ENCODE measurements at places on chromosomes 6 and 20.

DNA sequence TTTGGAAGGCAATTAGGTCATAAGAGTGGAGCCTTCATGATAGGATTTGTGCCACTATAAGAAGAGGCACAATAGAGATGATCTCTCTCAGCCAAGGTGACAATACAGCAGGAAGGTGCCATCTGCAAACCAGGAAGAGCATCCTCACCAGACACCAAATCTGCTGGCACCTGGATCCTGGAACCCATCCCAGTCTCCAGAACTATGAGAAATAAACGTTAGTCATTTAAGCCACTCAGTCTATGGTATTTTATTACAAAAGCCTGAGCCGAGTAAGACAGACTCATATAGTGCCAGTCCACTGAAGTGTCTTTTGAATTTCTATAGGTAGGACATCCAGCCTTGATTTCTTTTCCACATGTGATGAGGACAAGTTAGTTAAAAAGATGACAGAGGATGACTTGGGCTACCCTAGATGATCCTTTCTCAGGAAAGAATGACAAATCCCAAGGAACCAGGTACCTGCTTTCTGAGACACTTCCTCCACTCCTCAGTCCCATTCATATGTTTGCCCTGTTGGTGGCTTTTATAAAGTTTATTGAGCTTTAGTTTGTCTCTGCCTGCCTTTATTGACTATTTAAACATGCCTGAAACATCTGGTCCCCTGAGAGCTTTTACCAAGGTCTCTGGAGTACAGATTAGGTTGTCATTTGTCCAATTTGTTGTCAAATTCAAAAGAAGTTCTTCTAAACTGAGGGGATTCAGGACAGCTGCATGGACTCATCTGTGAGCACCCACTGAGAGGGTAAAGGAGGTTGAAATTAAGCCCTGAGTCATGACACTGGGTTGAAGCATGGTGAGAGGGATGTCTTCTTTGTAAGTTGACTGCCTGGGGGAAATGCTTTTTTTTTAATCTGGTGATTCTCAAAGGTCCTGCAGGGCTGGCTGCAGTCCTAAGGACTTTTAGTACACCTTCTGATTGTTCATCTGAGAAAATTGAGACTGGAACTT lies 165.0 kb upstream of the PLCB4 start:
- no peak for DNase-seq

- no peak for DNase-seq
Measured at GRCh38 chr6:33691456-33692077, 19.9 kb downstream of the UQCC2 start.

DNA sequence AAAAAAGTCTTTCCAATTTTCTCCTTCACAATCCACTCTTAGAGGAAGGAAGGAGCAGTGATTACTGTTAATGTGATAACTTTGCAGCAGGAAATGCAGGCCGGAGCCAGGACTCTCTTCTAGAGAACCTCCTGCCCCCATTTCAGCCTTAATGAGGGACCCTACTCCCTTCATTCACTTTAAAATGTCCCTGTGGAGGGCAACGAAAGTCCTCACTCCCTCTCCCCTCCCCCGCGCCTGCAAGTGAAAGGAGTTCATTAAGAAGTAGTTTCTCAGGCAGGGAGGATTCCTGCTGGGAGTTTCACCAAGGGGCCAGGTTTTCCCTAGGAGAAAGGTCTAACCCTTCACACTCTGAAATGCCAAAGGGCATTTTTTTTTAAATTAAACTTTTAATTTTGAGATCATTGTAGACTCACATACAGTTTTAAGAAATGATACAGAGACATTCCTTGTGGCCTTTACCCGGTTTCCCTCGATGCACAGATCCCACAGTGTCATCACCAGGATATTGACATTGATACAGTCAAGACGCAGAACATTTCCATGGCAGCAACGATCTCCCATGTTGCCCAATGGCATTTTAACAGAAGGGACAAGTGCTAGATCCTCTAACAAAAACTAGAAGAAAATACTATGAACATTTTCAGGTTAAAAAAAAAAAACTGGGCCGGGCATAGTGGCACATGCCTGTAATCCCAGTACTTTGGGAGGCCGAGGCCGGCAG lies 6.8 kb upstream of the COMMD7 start:
- DNase-seq: no peak

GRCh38 chr20:43910564-43910963 lies 4.1 kb upstream of the TOX2 start:
- no peak for DNase-seq

- DNase-seq: no peak
Measured at GRCh38 chr20:57256908-57257307, 9.5 kb downstream of the BMP7 start.

- no peak for DNase-seq
Measured at GRCh38 chr20:58225452-58226200, 2.8 kb downstream of the ANKRD60 start.

DNA sequence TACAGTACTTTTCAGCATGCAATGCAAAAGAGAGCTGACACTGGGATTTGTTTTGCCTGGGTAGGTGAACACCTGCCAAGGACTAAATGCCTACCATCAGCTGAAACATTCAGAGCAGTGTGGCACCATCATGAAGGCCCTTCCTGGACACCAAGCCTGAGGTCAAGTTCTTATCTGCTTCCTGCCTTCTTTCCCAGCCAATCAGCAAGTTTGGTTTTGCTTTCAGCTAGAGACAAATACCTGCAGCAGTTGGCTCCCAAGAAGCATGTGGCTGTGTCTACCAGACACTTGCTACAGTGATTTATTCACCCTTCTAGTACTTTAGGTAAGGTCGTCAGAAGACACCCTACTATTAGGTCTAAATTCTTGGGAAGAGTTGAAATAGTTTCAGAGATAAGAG lies 112.8 kb downstream of the TBX18 start:
- DNase-seq: no peak

DNA sequence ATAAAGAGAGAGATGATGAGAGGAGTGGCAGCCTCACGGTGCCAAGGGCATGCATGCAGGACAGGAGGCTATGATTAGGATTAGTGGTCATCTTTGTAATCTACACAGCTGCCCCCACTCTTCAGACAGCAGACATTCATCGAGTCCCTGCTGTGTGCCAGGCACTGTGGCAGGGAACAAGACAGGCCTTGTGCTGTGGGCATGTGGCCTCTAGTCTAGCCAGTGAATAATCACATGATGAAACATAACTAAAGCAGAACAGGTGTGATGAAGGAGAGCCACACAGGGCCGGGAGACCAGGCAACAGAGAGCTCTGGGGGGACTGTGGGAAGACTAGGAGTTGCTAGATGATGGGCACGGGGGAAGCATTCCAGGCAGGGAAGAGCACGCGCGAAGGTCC lies 22.2 kb downstream of the TOX2 start:
- DNase-seq: no peak

GRCh38 chr6:105618247-105618646 lies 215.4 kb upstream of the PREP start:
- no peak for DNase-seq

DNA sequence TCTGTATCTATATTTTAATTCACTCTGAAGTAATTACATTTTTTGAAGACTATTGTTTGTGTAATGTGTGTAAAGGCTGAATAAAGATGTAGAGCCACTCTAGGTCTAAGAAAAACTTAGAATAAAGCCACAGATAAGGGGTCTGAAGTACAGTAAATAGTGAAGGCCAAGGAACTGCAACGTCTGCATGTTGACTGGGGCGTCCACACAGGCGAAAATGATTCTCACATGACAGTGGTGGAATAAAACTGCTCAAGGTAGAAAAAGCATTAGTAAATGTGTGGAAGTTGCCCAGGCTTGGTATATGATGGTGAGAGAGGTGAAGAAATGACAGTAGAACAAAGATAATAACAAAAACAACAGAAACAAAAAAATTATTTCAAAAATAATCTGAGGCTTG lies 196.2 kb downstream of the KHDRBS2 start:
- no peak for DNase-seq

GRCh38 chr6:36129941-36130666 lies at the start of gene MAPK13:
Gene MAPK13 (plus strand): TSS chr6:36130513. CDS start chr6:36130583, 70 bp downstream.
- no peak for DNase-seq

DNA sequence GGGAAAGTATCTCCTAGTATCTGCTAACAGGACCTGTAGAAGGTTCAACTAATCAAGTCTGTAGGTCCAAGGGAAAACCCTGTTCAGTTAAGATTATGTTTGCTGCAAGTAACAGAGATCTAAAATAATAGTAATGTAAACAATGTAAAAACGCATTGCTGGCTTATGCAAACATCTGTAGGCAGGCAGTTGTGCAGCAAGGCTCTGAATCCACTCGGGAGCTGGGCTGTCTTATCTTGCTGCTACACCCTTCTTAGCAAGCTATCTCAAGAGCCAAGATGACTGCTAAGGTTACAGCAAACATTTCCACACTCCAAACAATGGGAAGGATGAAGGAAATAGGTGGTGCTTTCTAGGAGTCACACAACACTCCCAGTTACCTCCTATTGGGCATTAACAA lies 397.3 kb upstream of the NRSN1 start:
- DNase-seq: no peak

DNA sequence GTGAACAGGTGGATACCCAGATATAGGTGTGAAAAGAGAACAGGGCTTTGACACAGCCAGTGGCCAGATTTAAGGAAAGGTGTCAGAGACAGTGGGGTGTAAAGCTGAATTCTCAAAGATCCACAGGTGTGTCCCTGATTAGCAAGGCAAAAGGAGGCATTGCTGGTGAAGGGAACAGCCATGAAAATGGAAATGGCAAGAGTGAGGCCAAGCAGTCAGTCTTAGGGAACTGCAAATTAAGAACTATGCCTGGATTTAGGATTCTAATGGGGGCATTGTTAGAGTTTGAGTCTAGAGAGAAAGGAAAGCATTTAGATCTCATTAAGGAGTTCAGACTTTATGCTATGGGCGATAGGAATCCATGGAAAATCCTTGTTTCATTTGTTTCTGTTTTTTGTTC lies 789.2 kb downstream of the MAFB start:
- no peak for DNase-seq

DNA sequence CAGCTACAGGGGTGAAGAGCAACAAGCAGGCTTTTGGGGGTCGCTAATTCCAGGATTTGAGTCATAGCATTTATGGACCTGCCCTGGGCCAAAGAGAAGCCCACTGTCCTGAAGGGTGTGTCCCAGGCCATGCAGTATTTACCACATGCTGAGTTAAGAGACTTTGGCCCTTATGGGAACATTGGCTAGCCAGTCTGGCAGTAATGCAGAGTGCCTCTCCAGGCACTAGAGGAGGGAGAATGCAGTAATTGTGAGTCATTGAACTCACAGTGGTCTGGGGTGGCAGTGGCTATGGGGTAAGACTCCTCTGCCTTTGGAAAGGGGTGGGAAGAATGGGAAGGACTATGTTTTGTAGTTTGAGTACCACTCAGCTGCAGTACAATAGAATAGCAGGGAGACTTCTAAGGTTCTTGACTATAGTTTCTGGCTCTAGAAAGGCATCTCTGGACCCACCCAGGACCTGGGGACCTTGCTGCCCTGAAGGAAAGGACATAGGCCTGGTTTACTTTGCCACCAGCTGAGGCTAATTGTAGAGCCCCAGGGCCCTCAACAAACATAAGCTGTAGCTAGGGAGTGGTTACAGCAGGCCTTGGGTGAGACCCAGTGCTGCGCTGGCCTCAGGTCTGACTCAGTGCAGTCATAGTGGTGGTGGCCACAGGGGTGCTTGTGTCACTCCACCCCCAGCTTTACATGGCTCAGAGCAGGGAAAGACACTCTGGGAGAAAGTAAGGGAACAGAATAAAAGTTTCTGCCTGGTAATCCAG lies 520.9 kb downstream of the HTR1B start:
- DNase-seq: no peak

DNA sequence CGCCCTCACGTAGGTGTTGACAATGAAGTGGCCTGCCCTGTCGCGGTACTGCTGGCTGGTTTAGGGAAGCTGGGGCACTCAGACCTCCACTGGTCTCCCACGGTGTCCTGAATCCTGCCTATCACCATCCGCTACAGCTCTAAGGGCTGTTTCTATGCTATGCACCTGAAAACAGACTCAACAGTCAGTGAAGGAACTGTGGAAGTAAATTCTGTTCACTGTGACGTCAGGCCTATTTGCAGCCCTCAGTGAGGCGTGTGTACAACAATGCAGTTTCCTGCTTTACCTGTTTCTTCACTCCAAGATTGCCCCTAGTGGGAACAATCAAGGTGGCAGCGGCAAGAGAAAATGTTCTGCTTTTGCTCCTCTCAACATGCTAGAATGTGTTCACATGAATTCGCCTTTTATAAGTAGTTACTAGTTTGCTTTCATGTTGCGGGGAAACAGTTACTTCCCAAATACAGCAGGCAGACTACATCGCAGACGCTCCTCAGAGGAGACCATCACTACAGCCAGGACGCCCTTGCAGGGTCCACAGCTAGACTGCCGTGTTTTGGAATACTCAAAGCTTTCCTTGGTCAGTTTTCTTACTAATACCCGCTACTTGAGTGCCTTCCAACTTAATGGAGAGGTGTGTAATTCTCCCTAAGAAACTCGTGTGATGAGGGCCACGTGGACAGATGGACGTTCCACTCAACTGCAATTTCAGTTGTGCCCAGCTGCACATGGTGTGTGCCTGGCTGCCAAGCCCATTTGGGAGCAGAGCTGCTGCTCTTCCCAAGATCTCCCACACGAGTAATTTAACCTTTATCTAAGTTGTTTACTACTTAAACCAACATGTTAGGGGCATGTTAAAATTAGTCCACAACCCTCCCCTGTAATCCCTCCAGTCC lies 25.4 kb downstream of the DIDO1 start:
- DNase-seq: no peak

DNA sequence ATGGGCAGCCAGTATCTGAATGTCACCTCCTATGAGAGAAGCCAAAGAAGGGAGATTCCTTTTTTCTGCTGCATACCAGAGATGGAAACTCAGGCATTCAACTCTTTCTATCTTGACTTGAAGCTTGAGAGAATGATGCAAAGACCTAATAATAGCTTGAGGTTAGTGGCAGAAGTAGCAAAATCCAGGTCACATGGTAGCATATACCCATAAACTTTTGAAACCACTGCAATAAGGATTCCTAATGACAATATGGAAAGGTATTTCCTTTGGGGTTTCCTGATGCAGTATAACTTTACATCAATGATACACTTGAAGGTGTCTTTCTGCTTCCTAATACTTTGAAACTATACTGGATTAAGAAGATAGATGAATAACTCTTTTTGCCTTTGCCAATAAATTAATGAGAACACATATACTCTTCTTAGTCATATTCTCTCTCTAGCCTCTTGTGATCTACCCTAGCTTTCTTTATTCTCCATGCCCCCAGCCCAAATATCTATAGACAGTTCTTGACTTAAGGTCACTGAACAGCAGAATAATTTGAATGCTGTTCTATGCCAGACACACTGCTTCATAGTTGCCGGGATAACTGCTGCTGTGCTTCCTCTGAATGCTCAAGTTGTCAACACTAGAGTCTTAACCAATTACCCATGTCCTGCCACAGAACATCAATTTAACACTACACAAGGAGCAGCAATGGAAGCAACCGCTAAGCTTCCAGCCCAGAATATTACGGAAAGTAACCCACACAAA lies 155.5 kb upstream of the SIM1 start:
- peak; percentile 13 for DNase-seq

GRCh38 chr6:57248311-57248895 lies 26.3 kb upstream of the RAB23 start:
- no peak for DNase-seq

GRCh38 chr6:112936079-112936472 lies 588.9 kb downstream of the RFPL4B start:
- no peak for DNase-seq
